ENCODE measurements at places on chromosomes 7 and 10.

- DNase-seq: peak; percentile 49
Observed at GRCh38 chr7:16929146-16929762, 47.5 kb upstream of the AGR3 start.

- DNase-seq: no peak
Observed at GRCh38 chr10:71527135-71527534, 130.4 kb downstream of the CDH23 start.

DNA sequence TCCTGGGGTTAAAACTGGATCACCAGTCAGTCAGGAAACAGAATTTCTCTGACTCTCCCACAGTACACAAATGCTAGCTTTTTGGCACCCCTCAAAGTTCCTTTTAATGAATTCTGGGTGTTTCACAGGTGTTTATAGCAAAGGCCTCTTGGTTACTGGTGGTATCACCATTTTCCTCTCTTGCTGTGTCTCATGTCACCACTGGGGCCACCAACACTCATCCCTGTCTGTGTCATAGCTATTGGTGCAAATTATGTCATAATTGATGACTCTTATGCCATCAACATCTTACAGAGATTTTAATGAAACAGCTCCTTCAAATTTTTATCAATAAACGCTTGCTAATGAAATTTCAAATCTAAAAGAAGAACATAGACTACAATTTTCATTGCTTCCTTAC, 27.7 kb upstream of the OSBPL3 start:
- peak; percentile 9 for DNase-seq

DNA sequence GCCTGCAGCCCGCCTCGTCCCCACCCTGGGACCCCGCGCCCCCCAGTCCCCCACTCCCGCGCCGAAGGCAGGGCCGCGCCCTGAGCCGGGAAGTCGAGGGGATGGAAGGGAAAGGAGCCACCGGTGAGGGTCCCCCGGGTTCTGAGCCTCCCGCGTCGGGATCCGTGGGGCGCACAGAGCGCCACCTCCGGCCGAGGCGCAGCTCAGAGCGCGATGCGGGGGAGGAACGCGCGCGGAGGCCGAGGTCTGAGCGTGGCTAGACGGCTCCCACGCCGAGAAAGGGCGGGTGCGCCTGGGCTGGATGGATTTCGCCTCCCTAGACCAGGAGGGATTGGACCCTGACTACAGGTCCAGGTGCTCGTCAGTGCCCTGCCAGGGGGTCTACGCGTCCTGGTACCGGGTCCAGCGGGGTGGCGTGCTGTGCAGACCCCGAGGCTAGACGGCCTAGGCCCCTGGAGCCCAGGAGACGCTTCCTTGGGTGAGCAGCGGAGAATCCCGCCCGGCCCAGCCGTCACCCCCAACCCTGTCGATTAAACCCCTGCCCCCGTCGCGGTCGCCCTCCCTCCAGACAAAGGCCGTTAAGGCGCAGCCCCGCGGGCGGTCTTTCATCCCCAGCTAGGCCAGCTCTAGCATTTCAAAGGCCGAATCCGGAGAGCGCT, 986 bp upstream of the PDGFA start:
- DNase-seq: no peak

- no peak for DNase-seq
Observed at GRCh38 chr7:1331561-1332467, 99.1 kb downstream of the UNCX start.

- peak; percentile 34 for DNase-seq
Observed at GRCh38 chr10:31128536-31128935, 96.9 kb upstream of the ZNF438 start.
